ENCODE measurements at places on chromosomes 11 and 22. TPM values are rescaled to one million over a fixed set of nuclear protein-coding genes. Genes with fewer than 3 reads are reported as not detected.

ELF5 gene
- not detected for total RNA-seq

- no peak for DNase-seq
These were observed 443.3 kb downstream of the BUD13 start for GRCh38 chr11:116329354-116330090.

GRCh38 chr11:115154355-115154736, 349.9 kb downstream of the CADM1 start:
- DNase-seq = no peak

GRCh38 chr11:60905551-60906113, 753 bp downstream of the PRPF19 start:
- DNase-seq = no peak

DNA sequence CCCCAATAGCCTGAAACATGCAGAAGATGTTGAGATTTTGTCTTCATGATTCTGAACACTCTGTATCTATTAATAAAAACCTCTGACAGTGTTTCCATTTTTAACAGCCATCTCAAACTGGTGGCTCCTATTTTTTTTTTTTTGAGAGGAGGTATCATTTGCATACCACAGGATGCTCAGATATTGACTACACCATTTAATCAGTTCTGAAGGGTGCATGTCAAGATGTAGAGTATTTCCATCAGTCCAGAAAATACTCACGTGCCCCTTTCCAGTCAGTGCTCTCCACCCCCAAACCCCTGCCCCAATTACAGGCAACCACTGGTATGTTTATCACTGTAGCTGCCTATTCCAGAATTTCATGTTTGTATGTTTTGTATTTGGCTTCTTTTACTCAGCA, 85.3 kb upstream of the SORL1-AS1 start:
- no peak for DNase-seq

- DNase-seq = no peak
These were observed 686.6 kb downstream of the BRD1 start for GRCh38 chr22:49140911-49141665.

DNA sequence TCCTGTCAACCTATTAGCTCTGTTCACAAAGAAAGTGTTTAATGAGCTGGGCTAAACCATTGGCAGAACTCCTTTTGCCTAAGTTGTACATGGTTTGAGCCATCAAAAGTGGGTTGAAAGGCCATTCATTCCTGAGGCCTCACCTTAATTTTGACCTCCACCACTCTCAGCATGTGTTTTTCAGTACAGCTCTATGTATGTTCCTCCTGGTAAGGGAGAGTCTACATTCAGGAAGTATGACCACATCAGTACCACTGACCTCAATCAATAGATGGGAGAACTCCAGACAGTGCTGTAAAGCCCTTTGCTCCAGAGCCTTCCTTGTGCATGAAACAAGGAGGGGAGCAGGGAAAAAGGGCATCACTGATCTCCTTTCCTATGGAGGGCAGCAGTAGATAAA, 87.8 kb upstream of the CARD18 start:
- DNase-seq = no peak

GRCh38 chr11:133243832-133244231, 288.5 kb downstream of the OPCML start:
- no peak for DNase-seq
